Lung (tissue), 17 donors: ENCODE measurements at places on chromosomes 16 and 17. TPM values are rescaled to one million over a fixed set of nuclear protein-coding genes. Genes with fewer than 3 reads are reported as not detected.

The ZG16B gene
- 4.7 TPM for total RNA-seq

The ST6GALNAC1 gene
- 22.5 TPM for total RNA-seq

The MYH11 gene
- total RNA-seq: 146 TPM

The PLLP gene
- total RNA-seq: 63.7 TPM

The NGFR gene
- 3.9 TPM for total RNA-seq

The HCRT gene
- total RNA-seq: not detected

The P2RX1 gene
- total RNA-seq: 16.4 TPM

The NBR1 gene
- 59.4 TPM for total RNA-seq

The TBX4 gene
- total RNA-seq: 28.7 TPM

The CD300A gene
- 21.0 TPM for total RNA-seq

The EFCAB5 gene
- 2.2 TPM for total RNA-seq

The CACNA1G gene
- total RNA-seq: 3.6 TPM

The FBXO39 gene
- total RNA-seq: not detected

The RBFOX1 gene
- 3.0 TPM for total RNA-seq

The CA7 gene
- not detected for total RNA-seq

The CCL11 gene
- total RNA-seq: 0.18 TPM

The COIL gene
- total RNA-seq: 9.9 TPM

The ETV4 gene
- total RNA-seq: 0.54 TPM

The PDIA2 gene
- total RNA-seq: 0.20 TPM

The USP22 gene
- total RNA-seq: 180 TPM

The ANKFN1 gene
- total RNA-seq: 8.5 TPM

The DPEP1 gene
- total RNA-seq: 1.3 TPM

The HIGD1B gene
- total RNA-seq: 12.1 TPM

The NAA60 gene
- 16.6 TPM for total RNA-seq

The NKD1 gene
- total RNA-seq: 14.1 TPM

The NOTUM gene
- 2.3 TPM for total RNA-seq

The TPSD1 gene
- total RNA-seq: not detected

The MT1H gene
- total RNA-seq: not detected

The SLC35B1 gene
- total RNA-seq: 29.5 TPM

The IL17C gene
- total RNA-seq: not detected

The SGCA gene
- 18.2 TPM for total RNA-seq
